ENCODE measurements at places on chromosomes 2 and 18. TPM values are rescaled to one million over a fixed set of nuclear protein-coding genes. Genes with fewer than 3 reads are reported as not detected.

Gene LYPD6B
- not detected for total RNA-seq

Gene CD207
- total RNA-seq, result not detected

Gene PRADC1
- 10.2 TPM for total RNA-seq

Gene C2orf80
- total RNA-seq, result not detected

Gene LIPG
- not detected for total RNA-seq

Gene CFAP210
- total RNA-seq, result not detected

Gene CRYGC
- total RNA-seq, result not detected

Gene TMEM169
- total RNA-seq, result 2.1 TPM

Gene C2orf78
- not detected for total RNA-seq

Gene TOGARAM2
- 6.4 TPM for total RNA-seq

Gene NAT8
- not detected for total RNA-seq

Gene KLHL29
- total RNA-seq, result 2.2 TPM

Gene TNFAIP6
- total RNA-seq, result not detected

Gene TDRD15
- total RNA-seq, result not detected

Gene TMEM247
- total RNA-seq, result not detected

Gene DSC3
- not detected for total RNA-seq

Gene TM4SF20
- not detected for total RNA-seq

Gene SCTR
- not detected for total RNA-seq

Gene EGR4
- 0.27 TPM for total RNA-seq

Gene PSMA8
- total RNA-seq, result 0.27 TPM

Gene KATNAL2
- not detected for total RNA-seq

Gene GALR1
- total RNA-seq, result not detected

Gene TXNDC2
- not detected for total RNA-seq

Gene IL36G
- total RNA-seq, result 0.29 TPM

Gene NGEF
- total RNA-seq, result not detected

Gene CELF4
- not detected for total RNA-seq

Gene TUBB8B
- total RNA-seq, result not detected

Gene ATOH8
- total RNA-seq, result 2.1 TPM

Gene SH3RF3
- total RNA-seq, result 0.22 TPM

Gene RUFY4
- total RNA-seq, result 3.3 TPM

Gene MROH2A
- not detected for total RNA-seq

Gene PDE11A
- total RNA-seq, result not detected

Gene ABCG8
- not detected for total RNA-seq

Gene SCN1A
- not detected for total RNA-seq

Gene BCL11A
- total RNA-seq, result not detected

Gene LRP2
- 0.07 TPM for total RNA-seq

Gene CCDC141
- 7.5 TPM for total RNA-seq

Gene SERPINB10
- not detected for total RNA-seq

Gene EN1
- not detected for total RNA-seq

Gene CDK15
- total RNA-seq, result not detected

Gene SERPINB7
- not detected for total RNA-seq

Gene ST6GAL2
- not detected for total RNA-seq

Gene SALL3
- total RNA-seq, result not detected

Gene CEP192
- total RNA-seq, result 46.8 TPM

Gene CAPG
- 181 TPM for total RNA-seq

Gene MFF
- 58.5 TPM for total RNA-seq

Gene C2orf66
- total RNA-seq, result 1.8 TPM

Gene SP140
- total RNA-seq, result 111 TPM

Gene SCYGR4
- not detected for total RNA-seq

Gene TMEM87B
- 20.7 TPM for total RNA-seq

Gene CCDC74B
- total RNA-seq, result 1.7 TPM

Gene HDAC4
- total RNA-seq, result 82.1 TPM

Gene CIB4
- total RNA-seq, result not detected

Gene TRABD2A
- 66.6 TPM for total RNA-seq

Gene HMSD
- total RNA-seq, result 14.6 TPM

Gene FZD7
- 0.83 TPM for total RNA-seq
